ENCODE measurements at places on chromosomes 11 and 22.

DNA sequence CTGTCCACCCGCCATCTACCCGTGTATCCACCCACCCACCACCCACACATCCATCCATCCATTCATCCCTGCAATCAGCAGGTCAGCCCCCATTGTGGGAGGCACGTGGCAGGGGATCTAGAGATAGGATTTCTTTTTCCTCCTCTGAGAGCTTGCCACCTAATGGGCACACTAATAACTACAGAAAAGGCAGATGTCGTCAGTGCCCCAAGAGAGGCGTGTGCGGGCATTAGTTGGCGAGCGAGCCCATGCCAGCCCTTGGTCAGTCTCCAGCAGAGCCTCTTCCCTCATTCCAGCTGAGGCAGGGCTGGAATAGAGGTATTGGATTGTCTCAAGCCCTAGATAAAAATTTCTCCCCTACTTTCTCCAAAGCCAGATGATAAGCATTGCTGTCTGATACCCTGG, 9.7 kb downstream of the USP2 start:
- DNase-seq = no peak

DNA sequence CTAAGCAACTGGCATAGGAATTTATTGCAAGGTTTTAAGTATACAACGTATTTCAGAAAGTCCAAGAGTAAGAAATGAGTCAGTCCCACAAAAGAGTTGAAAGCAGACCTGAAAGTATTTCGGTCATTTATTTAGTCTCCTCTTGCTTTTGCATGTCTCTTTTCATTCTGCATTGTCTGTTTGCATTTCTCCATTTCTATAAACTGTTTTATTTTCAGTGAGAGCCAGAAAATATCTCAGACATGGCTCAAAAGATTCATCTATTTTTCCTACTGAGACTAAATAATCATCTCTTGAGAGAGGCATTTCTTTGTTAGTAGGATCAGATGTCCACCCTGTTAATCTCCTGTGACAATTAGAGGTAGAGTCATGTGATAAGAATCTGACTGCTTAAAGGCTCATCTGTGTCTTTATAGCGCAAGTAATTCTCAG, 219.1 kb upstream of the CCDC179 start:
- no peak for DNase-seq

- no peak for DNase-seq
Measured at GRCh38 chr11:121456151-121456550, 3.4 kb upstream of the SORL1-AS1 start.

DNA sequence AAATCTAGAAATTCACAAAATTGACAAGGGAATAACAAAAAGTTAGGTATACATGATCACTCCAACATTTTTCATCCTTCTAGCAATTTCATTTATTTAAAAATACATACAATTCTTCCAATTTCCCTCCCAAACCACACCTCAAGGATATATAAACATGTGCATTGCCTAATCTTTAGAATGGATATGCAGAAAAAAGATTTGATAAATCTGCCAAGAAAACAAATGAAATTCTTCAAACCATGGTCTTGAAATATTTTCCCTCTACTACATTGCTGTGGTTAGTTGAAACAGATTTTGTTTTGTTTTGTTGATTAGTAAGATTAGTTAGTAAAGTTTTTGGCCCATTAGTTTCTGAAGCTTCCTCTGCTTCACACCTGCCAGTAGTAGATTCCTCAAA, 703.3 kb upstream of the CCDC179 start:
- no peak for DNase-seq

DNA sequence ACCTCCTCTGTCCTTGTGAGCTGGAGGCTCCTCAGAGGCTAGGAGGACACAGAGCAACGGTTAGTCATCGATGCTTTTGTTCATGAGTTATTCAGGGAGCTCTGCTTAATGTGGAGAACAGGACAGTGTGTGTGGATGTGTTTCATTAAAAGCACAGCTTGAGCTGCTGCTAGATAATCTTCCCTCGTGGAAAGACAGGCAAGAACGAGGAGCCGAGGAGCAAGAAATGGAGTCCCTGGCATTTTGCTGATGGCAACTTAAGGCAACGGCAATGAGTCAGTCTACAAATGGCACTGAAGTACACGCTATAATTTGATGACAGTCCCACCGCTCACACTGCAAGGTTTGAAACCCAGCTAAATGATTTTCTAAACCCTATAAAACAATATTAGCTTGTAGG, 106.2 kb downstream of the IGLL1 start:
- no peak for DNase-seq

DNA sequence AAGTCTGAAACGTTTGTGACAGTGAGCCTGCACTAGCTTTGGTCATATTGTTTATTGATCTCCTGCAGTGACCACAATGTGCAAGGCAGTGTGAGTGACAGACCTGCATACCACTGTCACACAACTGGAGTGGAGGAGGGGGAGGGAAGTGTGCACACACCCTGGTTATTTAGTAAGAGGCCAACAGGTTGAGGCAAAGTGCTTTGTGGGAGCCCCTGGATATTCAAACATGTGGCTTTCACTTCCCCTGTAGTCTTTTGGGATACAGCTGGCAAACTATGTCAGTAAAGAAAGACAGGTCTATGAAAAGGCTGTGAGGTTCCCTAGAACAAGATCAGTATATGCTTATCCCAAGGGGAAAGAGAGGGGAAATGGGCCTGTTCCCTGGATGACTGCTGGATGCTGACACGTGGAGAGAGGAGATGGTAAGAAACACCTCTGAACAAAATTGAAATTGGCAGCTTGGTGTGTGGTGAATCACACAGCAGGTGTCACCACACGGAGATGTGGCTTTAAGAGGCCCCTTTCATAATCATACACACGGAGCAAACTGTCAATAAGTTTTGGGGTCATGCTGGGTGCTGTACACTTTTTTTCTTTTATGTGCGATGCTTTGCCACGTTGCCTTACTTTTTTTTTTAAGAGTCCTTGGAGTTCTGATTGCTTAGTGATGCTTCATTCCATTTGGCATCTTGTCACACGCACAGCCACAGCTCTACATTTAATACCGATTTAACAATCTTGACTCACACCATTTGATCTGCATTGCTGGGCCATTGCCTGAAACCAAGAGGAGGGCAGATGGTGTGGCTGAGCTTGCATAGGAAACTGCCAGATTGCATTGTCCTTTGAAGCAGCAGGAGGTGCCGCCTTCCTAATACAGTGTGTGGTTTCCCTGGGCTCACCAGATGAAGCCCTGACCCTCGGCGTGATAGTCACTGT, 11.3 kb downstream of the OSBP2 start:
- no peak for DNase-seq

DNA sequence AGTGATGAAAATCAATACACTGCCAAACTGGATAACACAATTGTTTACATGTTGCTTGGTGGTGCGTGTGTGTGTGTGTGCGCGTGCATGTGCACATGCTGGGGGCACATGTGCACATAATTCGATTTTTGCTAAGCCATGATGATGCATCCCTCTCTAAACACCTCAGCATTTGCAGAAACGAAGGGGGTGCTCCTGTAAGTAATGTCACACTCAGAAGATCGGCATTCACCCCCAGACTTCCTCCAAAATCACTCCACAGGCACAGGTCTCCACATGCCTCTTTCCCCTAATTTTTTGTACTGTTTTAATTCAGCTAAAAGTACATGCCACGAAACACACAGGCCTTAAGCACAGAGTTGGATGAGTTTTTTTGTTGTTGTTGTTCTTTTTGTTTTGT, 341.5 kb downstream of the SHANK2 start:
- DNase-seq = no peak

DNA sequence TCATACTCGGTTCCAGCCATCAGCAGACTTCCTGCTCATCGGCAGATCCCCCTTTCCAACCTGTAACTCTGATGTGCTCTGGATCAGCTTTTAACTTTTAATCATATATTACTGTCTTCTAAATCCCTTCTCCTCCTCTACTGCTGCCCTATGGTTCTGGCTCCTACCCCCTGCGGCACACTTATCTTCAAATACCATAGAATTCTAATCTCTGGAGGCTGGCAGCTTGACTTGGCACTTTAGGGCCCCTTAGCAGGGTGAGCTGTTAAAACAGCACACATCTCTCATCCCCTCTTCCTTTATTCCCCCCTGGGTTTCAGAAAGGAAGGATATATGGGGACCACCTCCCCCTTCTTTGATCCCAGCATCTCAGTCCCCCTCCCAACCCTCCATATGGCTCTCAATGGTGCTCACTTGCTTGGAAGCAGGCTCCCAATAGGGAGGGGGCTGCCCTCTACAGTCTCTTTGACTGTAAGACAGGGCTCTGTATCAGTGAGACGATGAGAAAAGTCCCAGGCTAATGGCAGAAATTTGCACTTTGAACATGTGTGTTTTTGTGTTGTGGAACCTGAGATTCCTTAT, 4.4 kb upstream of the CNTF start:
- DNase-seq = no peak

GRCh38 chr11:114219559-114220349, 76.4 kb upstream of the NNMT start:
- DNase-seq = no peak

- DNase-seq = no peak
Measured at GRCh38 chr22:45237065-45237990, 3.4 kb downstream of the KIAA0930 start.

DNA sequence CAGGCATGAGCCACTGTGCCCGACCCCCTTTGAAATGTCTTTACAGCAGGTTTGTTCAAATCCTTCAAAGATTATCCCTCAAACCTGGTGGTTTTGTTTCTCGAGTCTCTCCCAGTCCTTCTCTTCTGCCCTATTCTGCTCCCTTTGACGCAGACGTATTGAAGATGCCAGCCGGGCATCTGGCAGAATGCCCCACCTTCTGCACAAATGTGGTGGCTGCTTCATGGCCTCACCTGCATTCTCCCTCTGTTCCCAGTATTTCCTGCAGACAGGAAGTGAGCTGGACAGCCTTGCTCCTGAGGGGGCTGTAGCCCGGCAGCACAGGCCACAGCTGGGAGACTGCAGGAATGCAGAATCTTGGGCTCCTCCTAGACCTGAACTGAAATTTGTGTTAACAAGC, 4.8 kb upstream of the NAP1L4 start:
- DNase-seq = no peak

- DNase-seq = no peak
Measured at GRCh38 chr22:21710156-21710555, 25.4 kb downstream of the YPEL1 start.

- DNase-seq = no peak
Measured at GRCh38 chr11:8823174-8823742, 87.7 kb upstream of the AKIP1 start.

- DNase-seq = no peak
Measured at GRCh38 chr11:1928470-1928890, 9.0 kb downstream of the TNNT3 start.

GRCh38 chr22:31838917-31839316, 85.1 kb downstream of the DEPDC5 start:
- DNase-seq = no peak

- no peak for DNase-seq
Measured at GRCh38 chr22:21942407-21943343, 10.0 kb downstream of the PPM1F start.

DNA sequence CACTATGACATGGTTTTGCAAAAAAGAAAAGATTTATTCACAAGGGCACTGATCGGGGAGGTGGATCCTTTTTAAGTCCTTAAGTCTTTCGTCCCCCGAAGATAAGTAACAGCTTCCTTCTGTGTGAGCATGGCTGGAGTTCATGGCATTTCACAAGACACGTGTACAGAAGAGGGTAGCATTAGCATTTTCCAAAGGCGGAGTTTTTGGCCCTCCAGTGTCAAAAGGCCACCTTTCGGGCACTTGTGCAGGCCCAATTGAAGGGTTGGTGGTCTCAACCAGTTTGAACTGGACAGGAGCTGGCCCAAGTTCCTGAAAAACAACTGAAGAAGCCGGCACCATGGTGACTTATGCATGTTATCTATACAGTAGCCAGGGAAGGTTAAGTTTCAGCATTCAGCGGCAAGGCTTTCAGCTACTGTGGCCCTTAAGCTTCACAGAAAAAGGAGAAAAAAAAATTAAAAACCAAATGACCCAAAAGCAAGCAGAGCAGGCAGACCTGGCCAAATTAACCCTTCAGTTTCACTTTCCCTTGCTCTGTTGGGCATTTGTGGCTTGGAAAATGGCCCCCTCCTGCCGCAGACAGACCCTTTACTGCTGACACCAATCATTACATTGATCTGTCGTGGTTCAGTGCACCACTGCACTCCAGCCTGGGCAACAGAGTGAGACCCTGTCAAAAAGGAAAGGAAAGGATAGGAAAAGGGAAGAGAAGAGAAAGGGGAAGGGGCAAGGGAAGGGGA, 18.7 kb downstream of the ZNF74 start:
- no peak for DNase-seq

DNA sequence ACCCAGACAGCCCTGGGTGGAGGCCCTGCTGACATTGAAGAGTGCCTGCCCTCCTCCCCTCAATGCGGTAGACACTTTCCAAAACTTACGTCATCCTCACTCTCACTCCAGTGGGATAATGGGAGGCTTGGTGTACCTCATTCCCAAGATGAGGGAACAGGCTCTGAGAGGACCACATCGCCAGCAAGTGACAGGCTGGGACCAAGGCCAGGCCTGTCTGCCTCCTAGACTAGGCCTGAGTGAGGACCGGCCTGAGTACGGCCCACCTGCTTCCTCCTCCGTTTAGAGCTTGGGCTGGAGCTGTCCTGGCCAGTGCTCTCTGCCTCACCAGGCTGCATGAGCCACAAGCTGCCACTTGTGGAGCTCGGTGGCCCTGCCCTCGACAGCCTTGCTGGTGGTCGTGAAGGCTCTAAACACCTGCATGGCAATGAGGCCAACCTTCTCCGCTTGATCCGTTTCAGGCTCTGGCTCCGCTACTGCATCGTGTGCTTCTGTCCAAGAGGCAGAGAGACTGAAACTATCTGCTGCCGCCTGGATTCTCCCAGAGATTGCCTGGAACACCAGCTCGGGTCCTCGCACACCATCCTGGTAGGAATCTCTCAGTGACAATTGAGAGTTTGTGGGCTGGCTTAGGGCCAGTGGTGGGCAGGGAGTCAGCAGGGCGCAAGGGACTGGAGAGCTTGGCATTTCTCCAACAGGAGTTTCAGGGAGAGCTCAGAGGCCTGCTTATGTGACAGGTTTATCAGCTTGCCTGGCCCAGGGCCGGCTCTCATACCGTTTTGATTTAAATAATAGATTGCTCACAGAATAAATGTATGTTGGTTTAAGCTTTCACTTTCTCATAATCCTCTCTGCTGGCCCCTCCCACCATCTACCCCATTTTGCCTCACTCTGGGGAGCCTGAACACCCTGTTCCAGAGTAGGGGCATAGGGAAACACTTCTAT, 9.4 kb downstream of the LRRC75B start:
- DNase-seq = no peak

- DNase-seq = no peak
Measured at GRCh38 chr22:47586038-47586437, 823.6 kb downstream of the TBC1D22A start.

Data from effector memory CD4-positive, alpha-beta T cell (primary cell).